ENCODE measurements at places on chromosomes 1 and 21. TPM values are rescaled to one million over a fixed set of nuclear protein-coding genes. Genes with fewer than 3 reads are reported as not detected.

The CFHR3 gene
- not detected for total RNA-seq

The C1orf87 gene
- not detected for total RNA-seq

The PRKAA2 gene
- 3.4 TPM for total RNA-seq

The SPRR2B gene
- not detected for total RNA-seq

The OR6K3 gene
- total RNA-seq = under 0.01 TPM

The SLC6A17 gene
- not detected for total RNA-seq

The RAVER2 gene
- total RNA-seq = 8.2 TPM

The POU3F1 gene
- 0.48 TPM for total RNA-seq

The ALX3 gene
- total RNA-seq = not detected

The PTPRC gene
- not detected for total RNA-seq

The RAB7B gene
- total RNA-seq = 7.2 TPM

The SH2D5 gene
- total RNA-seq = 31.5 TPM

The S100A2 gene
- 1,509 TPM for total RNA-seq

The LIN28A gene
- not detected for total RNA-seq

The ZNF695 gene
- not detected for total RNA-seq

The DCAF6 gene
- 56.6 TPM for total RNA-seq
